Activated CD4-positive, CD25-positive, alpha-beta regulatory T cell (primary cell): ENCODE measurements at places on chromosomes 12 and 14.

GRCh38 chr14:68594737-68595380 lies 198.0 kb downstream of the ZFP36L1 start:
- no peak for DNase-seq

GRCh38 chr12:7833831-7834230 lies 38.9 kb downstream of the SLC2A14 start:
- DNase-seq = no peak

DNA sequence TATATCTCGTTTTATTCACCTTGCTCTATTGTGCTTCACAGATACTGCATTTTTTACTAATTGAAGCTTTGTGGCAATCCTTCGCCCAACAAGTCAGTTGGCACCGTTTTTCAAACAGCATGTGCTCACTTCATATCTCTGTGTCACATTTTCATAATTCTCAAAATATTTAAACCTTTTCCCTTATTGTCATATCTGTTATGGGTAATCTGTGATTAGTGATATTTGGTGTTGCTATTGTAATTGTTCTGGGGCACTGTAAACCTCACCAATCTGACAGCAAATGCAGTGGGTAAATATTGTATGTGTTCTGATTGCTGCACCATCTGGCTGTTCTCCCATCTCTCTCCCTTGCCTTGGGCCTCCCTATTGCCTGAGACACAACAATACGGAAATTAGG lies 191.3 kb downstream of the BTG1 start:
- DNase-seq = no peak

DNA sequence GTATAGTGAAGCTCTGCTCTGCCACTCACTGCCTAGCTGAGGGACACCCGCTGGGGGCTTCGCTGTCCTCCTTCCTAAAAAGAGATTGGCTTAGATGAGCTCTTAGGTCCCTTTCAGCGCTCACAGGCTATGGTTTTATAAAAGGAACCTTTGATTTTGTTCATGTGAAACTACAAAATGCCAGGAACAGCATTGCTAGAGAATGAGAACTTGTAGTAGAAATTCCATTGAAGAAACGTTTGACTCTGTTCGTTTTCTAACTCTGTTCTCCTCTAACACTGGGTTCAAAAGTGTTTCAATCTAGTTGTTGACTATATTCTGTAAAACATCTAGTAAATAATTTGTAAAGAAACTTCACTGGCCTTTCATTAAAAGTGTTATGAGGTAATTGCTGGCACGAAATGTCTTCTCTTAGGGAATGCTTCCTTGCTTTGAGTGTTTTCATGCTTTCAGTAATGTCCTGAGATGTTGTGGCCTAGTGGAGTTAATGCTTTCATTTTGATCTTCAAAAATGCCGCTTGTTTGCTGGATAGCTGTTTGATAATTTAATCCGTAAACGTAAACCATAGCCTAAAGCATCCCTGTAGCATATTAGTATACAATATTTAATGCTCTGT lies 1.6 kb downstream of the MARK3 start:
- DNase-seq = no peak

GRCh38 chr14:105058521-105059034 lies 6.7 kb downstream of the GPR132 start:
- DNase-seq = no peak

- no peak for DNase-seq
Measured at GRCh38 chr12:122721057-122721545, 4.5 kb upstream of the HCAR3 start.

DNA sequence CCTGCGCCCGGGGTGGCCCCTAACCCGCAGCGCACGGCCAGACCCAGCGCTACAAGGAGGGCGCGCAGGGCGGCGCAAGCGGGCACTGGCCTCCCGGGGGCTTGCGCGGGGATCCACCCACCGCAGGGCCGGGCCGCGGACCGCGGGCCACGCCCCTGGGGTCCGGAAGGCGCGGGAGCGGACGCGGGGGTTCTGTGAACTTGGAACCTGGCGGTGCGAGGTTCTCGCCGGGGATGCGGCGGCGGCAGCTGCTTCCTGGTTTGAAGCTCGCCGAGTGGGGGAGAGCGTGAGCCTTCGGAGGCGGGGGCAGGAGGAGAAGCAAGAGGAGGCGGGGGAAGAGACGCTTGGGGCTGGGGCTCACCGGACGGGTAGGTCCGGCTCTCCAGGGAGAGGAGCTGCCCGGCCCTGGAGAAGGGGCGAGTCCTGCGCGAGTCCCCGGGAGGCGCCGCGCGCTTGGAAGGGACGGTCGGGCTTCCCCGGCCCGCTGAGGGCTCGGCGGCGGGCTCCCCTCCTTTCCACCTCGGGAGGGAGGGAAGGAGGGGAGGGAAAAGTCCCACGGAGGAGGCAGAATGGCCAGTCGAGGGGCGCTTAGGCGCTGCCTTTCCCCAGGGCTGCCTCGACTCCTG lies at the start of gene PRKCH:
Gene PRKCH, plus strand, starts transcription at position 195 of the 626 bp plus-strand sequence. CDS start 523 bp downstream, outside the sequence.
- peak; percentile 60 for DNase-seq

GRCh38 chr12:26629864-26630263 lies 203.1 kb downstream of the ITPR2 start:
- no peak for DNase-seq

DNA sequence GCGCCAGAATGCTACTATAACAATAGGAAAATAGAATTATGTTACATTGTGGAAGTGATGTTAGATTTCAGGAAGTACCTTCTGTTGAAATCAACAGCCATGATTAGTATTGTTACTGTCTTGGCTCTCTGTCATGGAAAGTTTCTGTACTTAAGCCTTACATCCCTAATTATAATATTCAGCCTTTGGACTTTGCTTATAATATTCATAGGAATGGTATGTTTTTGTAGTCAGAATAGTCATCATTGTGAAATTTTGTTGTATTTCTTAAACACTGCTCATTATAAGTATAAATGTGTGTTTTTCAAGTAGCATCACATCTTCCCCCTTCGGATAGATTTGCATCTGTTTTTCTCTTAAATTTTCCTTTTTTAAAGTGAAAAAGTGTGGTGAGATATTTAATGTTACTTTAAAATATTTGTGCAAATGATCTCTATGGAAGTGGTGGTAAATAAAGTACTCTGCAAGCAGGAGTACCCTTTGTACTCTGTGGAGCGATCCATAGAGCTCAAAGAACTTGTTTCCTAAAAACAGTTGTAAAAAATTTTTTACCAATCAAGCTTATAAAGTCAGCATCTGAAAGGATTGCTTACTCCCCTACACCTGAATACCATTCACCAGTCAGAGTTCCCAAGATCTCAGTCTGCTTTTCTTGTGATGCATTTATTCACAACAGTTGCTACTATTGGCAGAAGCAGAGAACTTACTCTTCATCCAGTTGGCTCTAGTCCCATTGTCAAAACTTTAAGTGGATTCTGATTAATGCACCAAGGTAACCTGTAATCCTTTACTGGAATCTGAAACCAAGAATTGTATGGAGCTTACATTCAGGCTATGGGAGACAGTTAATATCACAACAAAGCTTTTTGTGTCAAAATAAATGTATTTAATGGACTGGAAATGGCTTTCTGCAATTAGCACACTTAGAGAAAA lies 87.8 kb downstream of the RIC8B start:
- DNase-seq = no peak

GRCh38 chr12:106976668-106977067 lies 10.3 kb downstream of the MTERF2 start:
- DNase-seq = no peak

DNA sequence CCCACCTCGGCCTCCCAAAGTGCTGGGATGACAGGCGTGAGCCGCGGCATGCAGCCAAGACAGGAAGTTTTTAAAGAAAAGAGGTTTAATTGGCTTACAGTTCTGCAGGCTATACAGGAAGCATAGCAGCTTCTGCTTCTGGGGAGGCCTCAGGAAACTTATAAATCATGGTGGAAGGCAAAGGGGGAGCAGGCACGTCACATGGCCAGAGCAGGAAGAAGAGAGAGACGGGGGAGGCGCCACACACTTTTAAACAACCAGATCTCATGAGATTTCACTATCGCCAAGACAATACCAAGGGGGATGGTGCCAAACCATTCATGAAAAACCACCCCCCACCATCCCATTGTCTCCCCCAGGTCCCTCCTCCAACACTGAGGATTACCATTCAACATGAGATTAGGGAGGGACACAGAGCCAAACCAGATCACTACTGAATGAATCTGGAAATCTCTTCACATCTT lies 14.1 kb downstream of the CCDC63 start:
- DNase-seq = no peak
